Eye (tissue), 1 donor: ENCODE measurements at places on chromosomes 4 and X.

GRCh38 chr4:146146918-146147317, 28.6 kb upstream of the LSM6 start:
- DNase-seq = no peak

DNA sequence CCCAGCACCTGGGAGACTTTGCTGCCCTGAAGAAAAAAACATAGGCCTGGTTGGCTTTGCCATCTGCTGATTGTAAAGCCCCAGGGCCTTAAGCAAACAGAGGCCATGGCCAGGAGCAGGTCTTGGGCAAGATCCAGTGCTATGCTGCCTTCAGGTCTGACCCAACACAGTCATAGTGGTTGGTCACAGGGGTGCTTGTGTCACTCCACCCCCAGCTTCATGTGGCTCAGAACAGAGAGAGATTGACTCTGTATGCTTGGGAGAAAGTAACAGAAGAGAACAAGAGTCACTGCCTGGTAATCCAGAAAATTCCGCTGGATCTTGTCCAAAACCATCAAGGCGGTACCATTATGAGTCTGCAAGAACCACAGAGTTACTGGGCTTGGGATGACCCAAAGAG, 24.4 kb upstream of the SMARCA5 start:
- DNase-seq = no peak

DNA sequence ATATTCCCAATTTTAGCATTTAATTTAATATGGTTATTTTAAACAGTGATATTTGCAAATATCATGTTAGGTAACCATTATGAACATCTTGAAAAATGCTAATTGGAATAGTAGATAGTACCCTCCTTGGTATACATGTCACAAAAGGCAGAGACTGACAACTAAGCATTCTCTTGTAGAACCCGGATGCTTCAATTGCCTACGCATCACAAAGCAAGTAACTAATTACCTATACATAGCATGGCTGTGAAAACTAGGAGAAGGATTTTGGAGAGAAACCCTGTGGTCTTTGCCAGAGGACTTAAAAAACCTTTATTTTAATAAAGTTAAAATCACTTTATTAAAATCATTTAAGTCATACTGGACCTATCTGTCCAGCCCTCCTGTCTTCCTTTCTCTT, 764.1 kb upstream of the TENM3 start:
- DNase-seq = no peak

GRCh38 chr4:75790024-75790423, 65.6 kb downstream of the USO1 start:
- DNase-seq = no peak

DNA sequence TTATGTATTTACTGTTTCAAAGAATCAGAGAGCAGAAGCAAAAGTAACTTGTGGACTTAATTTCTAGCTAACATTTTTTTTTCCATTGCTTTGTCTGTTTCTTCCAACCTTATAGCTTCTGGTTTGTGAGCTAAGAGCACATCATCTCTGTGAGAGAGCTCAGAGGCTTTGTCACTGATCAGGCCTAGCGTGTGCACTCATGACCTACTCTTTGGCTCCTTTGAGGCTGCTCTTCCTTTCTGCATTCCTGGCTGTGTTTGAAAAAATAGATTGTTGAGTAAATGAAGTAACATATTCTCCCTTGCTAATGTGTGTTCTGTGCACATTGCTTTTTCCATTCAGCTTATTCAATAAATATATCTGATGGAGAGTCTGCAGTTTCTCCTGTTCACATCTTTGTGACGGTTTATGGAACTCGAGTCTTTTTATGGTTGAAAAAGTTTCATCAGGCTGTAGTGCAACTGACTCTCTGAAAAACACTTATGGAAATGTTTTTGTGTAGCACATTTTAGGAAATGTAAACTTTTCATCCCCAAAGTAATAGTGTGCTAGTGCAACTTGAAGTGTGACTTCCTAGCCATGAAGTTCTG, 133.0 kb downstream of the RAPGEF2 start:
- no peak for DNase-seq

DNA sequence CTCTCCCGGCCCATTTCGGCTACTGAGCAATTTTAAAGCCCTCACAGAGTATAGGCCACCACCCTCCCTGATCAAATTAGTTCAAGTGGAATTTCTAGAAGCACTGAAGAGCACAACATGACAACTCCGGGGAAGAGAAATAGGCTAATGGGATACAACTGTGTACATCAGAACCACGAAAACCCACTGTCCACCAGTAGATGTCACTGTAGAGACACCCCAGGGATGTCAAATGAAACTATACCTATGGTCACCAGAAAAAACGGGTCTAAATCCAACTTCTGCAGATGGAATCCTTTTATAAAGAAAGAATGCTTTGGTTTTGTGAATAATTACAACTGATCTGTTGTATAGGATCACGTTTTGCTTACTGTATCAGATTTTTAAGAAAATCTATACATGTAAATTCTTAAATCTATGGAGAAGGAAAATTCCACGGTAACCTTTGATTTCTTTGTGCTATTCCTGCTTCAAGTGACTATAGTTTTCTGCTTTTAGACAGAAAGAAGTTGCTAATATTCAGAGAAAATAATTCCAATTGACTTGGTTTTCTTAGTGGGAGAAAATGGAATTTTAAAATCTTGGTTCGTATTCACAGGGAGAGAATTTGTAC, 29.5 kb upstream of the MAP3K15 start:
- DNase-seq = peak; percentile 75

DNA sequence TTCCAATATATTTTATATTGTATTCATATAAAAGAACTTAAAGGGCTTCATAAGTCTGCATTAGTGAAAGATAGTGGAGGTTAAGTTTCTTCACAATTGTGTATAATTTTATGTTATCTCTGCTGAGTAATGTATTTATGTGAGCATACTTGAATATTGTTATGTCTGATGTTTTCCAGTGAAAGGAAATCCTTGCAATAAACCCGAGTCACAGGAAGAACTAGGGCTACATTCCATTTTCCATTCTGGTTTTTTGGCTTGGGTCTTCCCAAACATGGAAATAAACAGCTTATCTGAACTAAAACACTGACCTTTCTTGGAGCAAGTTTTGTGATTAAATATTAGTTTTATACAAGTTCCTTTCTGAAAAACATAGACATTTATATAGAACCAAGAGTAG, 231.3 kb upstream of the GPRIN3 start:
- DNase-seq = no peak

DNA sequence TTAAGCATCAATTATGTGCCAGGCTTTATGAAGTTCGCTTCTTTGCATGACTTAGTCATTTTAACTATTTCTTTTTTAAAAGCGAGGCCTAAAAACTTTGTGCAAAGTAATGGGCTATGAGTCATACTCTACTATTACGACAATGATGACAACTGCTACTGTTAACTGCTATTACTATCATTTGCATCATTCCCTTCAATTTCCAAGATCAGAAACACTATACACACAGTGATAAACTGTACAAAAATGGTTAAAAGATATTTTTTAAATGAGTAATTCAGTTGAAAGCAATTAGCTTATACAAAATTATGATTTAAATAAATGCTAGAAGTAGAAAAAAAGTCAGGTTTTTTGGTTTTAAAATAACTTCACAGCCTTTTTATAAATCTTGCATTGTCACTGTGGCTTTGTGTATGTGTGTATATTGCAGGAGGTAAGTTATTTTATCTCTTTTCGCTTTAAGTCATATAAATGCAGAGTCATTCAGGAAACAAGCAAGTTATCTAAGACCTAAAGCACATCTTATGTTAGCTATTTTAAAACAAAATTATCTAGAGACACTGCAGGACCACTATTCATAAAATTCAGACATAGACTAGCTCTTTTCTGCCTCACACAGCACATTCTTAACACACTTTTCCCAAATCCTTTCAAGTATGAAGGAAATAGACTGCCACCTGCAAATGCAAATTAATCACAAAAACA, 18.5 kb upstream of the CXCL3 start:
- DNase-seq = no peak

DNA sequence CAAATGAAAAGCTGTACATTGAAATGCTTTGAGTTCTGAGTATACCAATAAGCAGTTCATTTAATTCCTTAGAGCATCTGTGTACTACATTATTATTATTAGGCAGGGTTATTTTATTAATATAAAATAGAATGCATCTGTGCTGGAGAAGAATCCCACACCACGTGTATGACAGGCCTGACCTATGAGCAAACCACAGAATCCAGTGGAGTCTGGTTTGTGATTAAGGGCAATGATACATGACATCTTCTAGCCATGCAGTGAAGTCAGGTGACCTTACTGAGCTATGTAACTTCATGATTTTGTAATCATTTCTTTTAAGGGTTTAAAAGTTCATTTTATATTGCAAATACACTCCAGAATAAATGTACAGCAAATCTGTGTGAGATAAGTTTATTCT, 1165.0 kb upstream of the TENM3 start:
- DNase-seq = no peak

GRCh38 chrX:40085714-40086113, 12.0 kb downstream of the BCOR start:
- peak; percentile 10 for DNase-seq

GRCh38 chr4:15470128-15470475, 420 bp downstream of the CC2D2A start:
- DNase-seq = no peak

DNA sequence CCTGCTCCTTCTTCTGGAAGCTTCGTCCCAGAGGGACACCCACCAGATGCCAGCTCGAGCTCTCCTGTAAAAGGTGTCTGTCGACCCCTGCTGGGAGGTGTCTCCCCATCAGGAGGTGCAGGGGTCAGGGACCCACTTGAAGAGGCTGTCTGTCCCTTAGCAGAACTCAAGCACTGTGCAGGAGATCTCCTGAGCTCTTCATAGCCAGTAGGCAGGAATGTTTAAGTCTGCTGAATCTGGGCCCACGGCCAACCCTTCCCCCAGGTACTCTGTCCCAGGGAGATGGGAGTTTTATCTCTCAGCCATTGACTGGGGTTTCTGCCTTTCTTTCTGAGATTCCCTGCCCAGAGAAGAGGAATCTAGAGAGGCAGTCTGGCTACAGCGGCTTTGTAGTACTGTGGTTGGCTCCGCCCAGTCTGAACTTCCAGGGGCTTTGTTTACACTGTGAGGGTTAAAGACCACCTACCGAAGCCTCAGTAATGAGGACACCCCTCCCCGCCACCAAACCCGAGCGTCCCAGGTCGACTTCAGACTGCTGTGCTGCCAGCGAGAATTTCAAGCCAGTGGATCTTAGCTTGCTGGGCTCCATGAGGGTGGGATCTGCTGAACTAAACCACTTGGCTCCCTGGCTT, 1383.0 kb upstream of the TENM3 start:
- DNase-seq = peak; percentile 12

GRCh38 chr4:87916626-87917025, 58.9 kb upstream of the SPP1 start:
- no peak for DNase-seq

DNA sequence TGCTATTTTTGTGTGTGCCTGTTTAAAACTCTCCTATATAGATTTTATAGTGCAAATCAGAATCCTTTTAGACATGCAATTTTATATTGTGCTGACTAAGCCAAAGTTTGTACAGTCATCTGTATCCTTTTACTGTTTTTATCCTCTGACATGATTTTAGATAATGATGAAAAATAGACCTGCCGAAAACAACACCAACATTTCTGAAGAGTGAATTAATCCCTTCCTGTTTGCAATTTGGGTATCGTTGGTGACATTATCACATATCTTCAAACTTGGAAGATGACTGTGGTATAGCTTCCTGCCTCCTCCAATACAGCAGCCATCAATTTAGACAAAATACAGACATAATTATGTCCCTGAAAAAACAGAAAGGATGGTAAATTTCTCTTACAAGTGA, 28.9 kb upstream of the DSPP start:
- no peak for DNase-seq

DNA sequence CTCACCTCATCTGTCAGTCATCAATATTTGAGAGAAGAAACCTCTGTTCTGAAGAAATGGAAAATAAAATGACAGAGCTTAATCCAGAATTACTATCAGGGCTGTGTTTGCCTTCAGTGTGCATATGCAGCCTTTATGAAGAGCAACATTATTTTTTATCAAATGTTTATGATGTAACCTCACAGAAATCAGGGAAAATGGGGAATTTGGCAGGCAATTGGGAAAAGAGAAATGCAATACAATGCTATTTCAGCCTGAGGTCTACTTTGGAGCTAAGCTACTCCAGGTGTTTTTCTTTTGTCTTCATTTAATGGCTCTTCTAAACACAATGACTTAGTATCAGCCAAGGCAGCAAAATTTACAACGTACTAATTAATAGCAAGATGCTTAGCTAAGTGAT, 241.1 kb upstream of the TET2 start:
- DNase-seq = no peak

- DNase-seq = peak; percentile 79
These were observed 308.5 kb downstream of the EVC2 start for GRCh38 chr4:5399790-5400421.

DNA sequence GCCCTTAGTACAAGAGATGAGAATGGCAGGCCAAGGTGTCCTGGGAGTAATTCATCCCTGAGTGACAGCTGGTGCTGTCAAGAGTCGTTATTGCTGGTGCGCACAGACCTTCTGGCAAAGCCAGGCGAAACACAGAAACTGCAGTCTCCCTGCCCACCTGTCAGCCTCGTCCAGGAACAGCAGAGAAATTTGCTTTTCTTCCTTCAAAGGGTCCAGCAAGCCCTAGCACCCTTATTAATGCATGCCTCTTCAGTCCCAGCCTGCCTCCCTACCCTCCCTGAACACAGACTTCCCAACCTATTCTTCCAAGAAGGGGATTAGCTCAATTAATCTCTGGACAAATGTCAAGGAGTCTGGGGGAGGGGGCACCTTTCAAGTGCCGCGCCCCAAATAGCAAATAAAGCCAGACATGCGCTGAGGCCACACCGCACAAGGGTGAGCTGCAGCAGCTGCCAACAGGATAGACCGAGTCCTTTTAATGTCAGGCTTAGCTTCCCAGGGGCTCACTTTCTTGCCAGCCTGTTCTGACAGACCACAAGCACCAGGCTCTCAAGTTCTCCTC, 250.7 kb upstream of the RASGEF1B start:
- peak; percentile 90 for DNase-seq

- DNase-seq = no peak
These were observed 216.4 kb downstream of the ARHGAP10 start for GRCh38 chr4:147948336-147948735.

DNA sequence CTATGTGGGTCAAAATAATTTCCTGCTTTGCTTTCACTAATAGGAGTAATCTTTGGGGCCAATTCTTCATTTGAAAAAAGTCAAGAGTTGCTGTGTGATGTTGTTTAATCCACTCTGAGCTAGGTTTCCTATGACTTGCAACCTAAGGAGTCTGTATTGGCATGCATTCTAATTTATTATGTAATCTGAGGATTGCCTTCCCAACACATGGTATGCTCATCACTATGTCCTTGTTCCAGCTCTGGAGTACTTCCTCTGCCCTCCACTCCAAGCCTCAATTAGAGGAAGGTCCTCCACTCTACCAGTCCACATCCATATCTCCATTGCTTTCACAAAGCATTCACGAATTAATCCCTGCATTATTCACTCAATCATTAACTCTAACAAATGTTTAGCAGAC, 56.1 kb downstream of the PPP3CA start:
- no peak for DNase-seq

DNA sequence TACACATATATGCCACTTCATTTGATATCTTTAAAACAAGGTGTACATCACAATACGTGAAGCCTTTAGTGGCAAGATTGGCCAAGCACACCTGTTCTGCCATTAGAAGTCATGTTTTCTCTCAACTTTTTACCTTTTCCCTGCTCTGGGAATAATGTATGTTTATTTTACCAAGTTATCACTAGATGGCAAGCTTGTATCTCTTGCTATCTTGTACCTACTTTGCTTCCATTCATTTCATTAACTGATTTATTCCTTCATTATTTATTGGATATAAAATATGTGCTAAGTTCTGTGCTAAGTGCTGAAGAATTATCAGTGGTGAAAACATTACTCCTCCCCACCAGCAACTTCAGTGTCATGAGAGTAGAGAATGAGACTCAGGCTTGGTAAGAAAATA, 245.5 kb downstream of the ANK2 start:
- DNase-seq = no peak

GRCh38 chr4:92994727-92995126, 691.0 kb downstream of the GRID2 start:
- no peak for DNase-seq
